ENCODE measurements at places on chromosomes 5 and 9.

- DNase-seq, result no peak
Observed at GRCh38 chr9:108761655-108762347, 94.0 kb downstream of the ACTL7B start.

- no peak for DNase-seq
Observed at GRCh38 chr5:60541980-60542379, 158.0 kb downstream of the DEPDC1B start.

DNA sequence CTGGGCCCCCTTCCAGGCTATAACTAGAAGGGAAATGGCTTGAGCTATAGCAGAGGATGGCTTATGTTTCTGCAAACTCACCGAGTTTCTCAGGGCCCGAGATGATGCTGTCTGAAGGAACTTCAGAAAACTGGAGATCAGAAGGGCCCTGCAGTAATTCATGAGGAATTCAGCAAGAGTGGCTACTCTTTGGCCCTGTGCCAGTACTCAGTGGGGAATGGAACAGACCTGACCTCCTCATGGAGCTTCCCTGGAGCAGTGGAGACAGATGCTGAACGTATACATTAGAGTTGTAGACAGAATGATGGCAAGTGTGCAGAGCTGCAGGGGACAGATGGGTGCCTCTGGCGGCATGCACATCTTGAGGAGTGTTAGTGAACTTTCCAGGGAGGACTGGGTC lies 17.3 kb upstream of the SMIM32 start:
- DNase-seq, result no peak

DNA sequence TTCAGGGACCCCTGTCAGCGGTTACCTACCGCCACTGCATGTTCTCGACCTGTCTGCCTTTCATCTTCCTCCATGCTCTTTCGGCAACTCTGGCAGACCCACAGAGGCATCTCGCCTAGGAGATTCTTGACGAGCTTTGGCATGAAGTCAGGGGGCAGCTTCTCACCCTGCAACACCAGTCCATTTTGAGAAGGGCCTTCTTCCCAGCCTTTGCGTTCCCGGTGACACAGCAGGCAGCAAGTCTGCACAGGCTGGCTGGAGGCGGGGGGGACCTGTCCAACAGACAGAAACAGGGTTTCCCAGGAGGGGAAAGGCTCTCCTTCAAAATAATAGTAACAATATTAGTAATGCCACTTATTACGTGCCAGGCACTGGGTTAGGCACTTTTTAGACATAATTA lies 15.5 kb downstream of the FAM193B start:
- no peak for DNase-seq

- no peak for DNase-seq
Observed at GRCh38 chr9:34254141-34254913, 74.7 kb downstream of the KIF24 start.

GRCh38 chr9:99037769-99038483 lies 67.0 kb upstream of the TGFBR1 start:
- DNase-seq, result no peak

GRCh38 chr5:39863926-39864552 lies 439.3 kb upstream of the DAB2 start:
- no peak for DNase-seq

- DNase-seq, result no peak
Observed at GRCh38 chr5:59276917-59277372, 616.6 kb downstream of the PDE4D start.

DNA sequence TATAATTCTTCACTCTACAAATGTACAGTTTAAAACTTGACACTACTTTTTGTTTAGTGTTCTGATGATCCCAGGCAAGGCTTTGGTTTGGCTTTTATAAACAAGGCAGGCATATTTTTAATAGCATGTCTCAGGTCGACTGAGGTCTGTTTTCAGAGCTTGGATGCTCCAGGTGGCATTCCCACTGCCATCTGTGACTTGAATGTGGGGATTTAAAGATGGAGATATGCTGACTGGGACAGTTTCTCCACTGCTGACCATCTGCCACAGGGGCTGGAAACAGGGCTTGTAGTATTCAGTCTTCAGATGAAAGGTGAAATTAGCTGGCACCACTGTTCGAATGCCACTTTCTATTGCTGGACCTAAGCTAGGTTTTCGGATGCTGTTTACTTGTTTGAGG lies 1266.2 kb upstream of the CDH18 start:
- DNase-seq, result no peak

DNA sequence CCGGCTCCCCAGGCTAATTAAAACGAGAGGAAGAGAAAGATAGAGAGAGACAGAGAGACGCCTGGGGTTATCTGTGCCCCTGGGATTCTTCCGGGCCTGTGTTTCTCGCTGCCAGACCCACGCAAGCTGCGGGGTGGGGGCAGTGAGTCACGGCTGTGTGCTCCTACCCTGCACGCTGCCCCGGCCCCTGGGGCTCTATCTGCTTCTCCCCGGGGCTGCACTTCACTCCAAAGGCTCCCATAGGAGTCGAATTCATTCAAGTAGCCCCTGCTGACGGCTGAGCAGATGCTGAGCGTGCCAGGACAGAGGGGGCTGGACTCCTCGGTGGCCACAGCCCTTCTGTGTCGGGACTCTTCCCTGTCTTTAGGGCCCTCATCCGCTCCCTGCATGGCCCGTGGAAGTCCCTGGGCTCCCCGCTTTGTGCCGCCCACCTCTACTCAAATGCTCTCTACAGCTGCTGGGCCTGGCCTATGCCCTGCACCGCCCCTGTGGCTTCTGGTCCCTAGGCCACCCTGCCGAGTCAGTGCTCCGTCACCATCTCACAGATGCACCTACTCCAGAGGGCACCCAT lies 22.8 kb downstream of the SARDH start:
- DNase-seq, result no peak

GRCh38 chr5:10746711-10747110 lies 14.3 kb downstream of the DAP start:
- no peak for DNase-seq

DNA sequence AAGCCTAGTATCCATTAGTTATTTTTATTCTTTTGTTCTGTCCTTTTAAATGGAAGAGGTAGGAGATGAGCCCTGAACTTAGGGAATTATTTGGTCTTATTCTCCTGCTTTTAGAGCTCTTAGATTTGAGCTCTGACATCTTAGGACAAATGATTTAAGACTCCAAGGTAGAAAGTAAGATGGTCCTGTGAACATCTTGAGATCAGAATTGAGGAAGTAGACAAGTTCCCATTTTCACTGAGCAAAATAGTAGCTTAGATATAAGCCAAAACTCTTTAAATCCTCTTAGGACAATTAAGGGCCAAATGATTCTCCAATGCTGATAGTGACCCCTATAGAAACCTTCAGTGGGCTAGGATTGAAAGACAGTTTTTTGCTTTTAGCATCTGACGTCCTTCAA lies 53.0 kb upstream of the RUSC2 start:
- no peak for DNase-seq

DNA sequence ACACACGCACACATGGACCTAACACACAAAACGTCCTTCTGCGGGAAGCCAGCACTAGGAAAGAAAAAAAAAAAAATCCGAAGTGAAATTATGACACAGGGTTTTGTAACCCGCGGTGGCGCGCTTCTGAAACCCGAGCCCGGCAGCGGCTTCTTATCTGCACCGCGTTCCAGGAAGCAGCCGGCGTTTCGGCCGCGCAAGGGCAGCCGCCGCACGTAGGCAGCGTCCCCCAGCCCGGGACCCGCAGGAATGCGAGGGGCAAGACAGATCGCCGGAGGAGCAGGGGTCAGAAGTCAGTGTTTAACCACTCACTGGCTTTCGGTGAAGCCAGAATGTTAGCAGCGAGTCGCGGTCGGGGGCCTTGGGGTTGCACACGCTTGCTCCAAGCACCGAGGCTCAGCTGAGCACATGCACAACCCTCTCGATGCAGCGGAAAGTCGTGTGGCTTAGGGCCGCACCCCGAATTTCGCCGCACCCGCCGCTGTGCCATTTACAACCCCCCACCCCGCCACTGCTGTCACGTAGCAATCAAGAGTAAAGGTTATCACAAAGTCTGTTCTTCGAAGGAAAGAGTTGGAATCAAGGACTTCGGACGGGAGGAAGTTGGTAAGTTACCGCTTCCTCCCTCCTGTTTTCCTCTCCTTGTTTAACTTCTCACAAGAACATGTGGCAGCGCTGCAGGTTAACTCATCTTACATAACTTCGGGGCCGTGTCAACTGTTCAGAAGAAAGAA lies 167.9 kb downstream of the AUH start:
- DNase-seq, result no peak

GRCh38 chr5:96016216-96016615 lies 54.6 kb upstream of the ELL2 start:
- DNase-seq, result no peak

DNA sequence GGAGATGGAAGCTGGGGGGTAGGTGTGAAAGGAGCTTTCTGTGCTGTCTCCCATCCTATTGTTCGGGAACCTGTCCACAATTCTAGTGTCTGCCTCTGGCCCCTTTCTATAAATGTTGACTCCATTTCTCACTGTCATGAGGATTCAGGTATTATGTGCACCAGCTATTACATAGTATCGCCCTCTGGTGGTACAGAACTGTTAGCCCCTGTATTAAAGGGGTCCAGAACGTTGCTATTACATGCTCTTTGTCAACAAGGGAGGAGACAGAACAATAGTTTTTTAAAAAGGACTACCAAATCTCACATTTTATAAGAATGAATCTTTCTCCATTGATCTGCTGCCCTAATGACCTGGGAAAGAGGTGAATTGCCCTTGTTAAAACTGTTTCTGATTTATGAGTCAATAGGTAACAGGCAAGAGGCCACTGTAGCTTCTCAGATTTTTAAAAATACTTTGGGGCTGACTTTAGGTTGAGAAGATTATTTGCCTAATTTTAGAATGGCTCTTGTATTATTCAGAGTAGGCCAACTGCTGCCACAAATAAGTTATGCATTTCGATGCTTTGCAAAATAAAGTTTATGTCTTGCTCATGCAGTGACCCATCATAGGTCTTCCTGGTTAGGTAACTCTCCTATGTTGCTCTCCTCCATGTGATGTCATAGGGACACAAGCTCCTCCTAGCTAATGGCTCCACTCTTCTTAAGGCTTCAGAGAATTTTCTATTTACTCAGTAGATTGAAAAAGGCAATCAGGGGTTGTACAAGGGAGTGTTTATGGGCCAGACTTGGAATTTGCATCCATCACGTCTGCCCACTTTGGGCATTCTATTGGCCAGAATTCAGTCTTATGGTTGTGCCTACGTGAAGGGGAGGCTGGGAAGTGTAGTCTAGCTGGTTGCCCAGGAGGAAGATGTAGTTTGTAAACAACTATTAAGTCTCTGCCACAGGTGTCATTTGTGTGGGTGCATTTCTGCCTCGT lies 20.8 kb downstream of the DCANP1 start:
- no peak for DNase-seq

DNA sequence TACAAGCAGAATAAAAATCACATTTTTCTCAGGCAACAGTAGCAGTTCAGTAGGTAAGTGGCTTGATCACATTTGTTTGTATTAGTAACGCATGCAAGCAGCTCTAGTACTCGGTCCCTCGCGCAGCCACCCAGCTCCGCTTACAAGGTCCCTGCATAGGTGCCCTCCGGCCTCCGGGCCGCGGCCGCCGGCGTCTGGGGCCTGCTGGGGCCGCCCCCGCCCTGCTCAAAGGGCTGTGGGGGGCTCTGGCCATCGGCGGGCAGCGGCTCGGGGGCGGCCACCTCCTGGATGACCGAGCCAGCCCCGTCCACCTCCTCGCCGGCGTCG lies 50.2 kb upstream of the UBAC1 start:
- no peak for DNase-seq

DNA sequence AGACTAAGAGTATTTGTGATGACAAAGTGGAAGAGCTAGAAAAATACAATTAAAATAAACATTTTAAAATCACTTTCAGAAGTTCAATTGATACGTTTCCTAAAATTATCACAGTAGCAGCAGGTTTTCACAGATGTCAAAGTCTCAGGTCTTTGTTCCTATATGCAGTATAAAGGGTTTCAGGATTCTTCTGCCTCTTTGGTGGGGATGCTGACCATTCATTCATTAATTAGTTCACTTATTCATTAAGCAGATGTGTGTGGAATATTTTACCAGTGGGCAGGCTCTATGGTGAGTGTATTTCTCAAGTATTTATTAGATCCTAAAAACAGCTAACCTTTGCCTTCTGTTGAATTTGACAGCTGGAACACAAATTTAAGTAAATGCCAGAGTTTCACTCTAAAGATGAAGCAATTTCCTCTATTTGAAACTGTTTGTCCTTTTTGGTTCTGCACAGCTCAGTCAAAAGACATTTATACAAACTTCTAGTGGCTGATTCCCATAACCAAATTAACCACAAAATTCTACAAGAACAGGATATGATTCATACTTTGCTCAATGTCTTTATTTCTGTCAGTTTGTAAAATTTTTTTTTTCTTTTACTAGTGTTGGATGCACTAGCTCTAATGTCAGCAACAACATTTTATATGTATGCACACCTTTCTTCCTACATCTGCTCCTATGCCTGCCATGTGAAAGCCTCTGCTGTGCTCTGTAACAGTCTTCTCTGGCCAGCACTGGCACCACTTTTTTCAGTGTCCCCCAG lies 75.9 kb upstream of the PRR16 start:
- DNase-seq, result no peak

- peak; percentile 81 for DNase-seq
Observed at GRCh38 chr5:116553366-116553765, 21.3 kb downstream of the SEMA6A start.

- no peak for DNase-seq
Observed at GRCh38 chr9:94993160-94993820, 266.8 kb downstream of the AOPEP start.

DNA sequence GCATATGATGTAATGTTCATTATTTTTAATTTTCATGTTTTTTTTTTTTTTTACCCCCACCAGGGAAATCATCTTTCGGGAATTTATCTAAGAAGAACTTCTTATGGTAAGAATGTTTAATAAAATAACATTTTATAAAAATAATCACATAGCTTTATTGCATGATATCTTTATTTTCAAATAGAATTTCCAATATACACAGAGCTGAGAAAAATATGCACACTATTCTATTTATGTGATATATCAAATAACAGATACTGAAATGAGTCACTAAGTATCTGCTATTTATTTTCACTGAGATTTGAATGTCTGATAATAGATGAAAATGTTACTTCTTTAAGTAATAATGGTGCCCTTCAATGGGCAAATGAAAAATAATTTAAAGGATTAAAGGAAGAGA lies 1217.3 kb downstream of the MAT2B start:
- DNase-seq, result no peak

DNA sequence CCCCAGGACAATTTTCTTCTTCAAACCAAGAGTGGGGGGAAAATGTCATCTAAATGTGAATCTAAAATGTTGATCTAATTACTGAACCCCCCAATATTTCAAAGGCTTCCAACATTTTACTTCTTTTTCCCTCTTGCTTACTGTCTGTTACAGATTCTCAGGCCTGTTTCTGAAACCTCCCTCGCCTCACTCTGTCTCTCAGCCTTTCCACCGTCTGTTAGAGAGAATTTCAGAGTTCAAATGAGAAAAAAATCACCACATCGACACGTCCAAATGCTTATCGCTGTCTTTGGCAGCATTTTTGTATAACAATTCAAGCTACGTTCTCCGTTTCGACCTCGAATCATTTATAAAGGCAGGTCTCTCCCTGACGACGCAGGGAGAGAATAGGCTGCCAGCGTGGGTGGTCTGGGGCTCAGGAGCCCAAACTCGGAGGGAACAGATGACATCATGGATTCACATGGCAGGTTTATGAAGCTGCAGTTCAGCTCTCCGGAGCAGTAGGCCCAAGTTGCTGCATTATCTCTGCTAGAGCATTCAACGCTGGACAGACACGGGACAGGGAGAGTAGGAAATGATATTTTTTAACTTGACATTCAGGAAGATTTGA lies 139.8 kb downstream of the GAS1 start:
- no peak for DNase-seq
